NCI-H446 treated with DMSO at 0.1 percent for 48 hours (cell line): ENCODE measurements at places on chromosomes 5 and 9.

DNA sequence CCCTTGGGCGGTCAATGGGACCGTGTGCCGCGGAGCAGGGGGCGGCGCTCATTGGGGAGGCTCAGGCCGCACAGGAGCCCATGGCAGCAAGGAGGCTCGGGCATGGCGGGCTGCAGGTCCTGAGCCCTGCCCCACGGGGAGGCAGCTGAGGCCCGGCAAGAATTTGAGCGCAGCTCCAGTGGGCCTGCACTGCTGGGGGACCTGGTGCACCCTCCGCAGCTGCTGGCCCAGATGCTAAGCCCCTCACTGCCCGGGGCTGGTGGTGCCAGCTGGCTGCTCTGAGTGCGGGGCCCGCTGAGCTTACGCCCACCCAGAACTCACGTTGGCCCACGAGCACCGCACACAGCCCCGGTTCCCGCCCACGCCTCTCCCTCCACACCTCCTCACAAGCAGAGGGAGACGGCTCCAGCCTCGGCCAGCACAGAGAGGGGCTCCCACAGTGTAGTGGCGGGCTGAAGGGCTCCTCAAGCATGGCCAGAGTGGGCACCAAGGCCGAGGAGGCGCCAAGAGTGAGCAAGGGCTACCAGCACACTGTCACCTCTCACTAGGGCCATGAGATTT is 141.1 kb upstream of the OR13F1 start:
- DNase-seq: no peak

GRCh38 chr5:16043349-16043965 is 136.1 kb downstream of the MARCHF11 start:
- no peak for DNase-seq

DNA sequence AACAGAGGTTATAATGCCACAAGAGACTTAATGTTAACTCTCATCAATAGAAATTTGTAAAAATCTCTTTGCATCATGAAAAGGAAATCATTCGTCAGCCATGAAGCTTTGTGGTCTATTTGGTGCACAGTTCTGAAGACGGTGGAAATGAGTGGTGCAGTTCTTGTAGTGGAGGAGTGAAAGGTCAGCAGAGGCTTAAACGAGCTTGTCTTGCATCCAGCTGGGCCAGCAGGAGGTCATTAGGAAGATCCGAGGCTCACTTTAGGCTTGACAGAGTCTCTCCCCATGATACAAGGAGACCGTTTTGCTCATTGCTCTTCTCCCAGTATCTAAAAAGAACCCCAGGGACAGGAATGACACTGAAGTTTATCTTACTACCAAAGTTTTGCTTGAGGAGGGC is 440.8 kb downstream of the BNC2 start:
- no peak for DNase-seq

- peak; percentile 51 for DNase-seq
Observed at GRCh38 chr5:74357827-74358226, 282.7 kb downstream of the ENC1 start.

DNA sequence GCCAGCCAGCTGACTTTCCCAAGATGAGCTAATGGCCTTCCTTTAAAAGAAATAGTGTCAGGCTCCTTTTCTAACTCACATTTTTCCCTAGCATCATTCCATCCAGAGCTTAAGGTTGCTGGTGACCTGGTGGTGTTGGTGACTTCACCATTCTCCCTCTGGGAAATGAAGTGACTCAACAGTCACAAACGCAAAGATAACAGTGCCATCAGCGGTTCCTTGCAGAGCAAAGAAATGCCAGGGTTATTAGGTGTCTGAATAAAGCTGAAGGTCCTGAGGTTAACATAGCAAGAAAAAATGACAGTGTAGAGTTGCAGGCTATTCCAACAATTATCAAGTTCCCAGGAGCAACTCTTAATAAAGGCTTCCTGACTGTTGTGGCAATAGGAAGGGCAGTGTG is 111.8 kb upstream of the SLC44A1 start:
- DNase-seq: no peak

DNA sequence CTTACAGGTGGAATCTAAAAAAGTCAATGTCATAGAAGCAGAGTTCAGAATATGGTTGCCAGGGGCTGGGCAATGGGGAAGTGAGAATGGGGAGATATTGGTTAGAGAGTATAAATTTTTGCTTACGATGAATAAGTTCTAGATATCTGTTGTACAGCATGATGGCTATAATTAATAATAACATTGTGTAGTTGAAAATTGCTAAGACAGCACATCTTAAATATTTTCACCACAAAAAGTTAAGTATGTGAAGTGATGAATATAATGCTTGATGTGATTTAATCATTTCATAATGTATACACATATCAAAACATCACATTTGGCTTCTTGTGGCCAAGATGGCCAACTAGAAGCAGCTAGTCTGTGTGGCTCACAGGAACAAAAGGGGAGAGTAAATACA is 425.9 kb upstream of the ACO1 start:
- DNase-seq: no peak

- no peak for DNase-seq
Observed at GRCh38 chr9:4170231-4170630, 129.6 kb downstream of the GLIS3 start.

- no peak for DNase-seq
Observed at GRCh38 chr9:99073985-99074901, 30.7 kb upstream of the TGFBR1 start.

- DNase-seq: no peak
Observed at GRCh38 chr5:176373100-176373818, 8.0 kb downstream of the ARL10 start.

- no peak for DNase-seq
Observed at GRCh38 chr5:68178579-68178978, 37.0 kb upstream of the PIK3R1 start.

GRCh38 chr9:122346478-122347347 is 24.1 kb upstream of the PTGS1 start:
- DNase-seq: no peak

DNA sequence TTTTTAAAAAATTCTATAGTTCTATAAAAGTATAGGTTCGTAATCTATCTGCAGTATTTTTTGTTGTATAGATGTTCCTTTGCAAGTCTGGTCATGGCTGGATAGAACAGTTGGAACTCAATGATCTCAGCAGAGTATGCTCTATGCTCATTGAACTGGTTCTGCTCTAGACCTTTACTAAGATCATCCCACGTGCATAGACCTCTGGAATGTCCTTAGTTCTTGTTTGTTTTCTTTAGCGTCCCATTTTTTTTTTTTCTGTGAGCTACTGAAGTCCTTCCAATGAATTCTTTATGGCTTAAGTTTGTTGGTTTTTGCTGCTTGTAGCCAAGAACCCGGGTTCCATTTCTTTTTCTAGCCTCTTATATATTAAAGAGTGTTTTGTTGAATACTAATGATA is 3.5 kb downstream of the TMEM38B start:
- DNase-seq: no peak

DNA sequence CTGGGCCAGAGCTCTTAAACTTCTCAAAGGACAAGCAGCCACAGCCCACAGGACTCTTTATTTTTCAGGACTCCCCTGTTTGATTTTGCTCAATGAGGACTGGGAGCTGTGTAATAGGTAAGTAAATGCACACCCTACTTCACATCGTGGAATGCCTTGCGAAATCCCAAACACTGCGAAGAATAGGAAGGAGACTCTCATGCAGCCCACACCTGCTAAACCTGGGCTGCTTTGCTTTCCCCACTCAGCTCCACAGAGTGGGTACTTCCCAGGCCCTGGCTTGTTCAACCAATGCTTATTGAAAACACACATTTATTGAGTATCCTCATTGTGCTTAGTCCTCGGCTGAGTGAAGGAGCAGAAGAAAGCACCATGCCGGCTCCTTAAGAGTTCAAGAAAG is 103.3 kb upstream of the FSTL4 start:
- no peak for DNase-seq

- peak; percentile 86 for DNase-seq
Observed at GRCh38 chr5:93929131-93929530, 187.7 kb upstream of the POU5F2 start.

- no peak for DNase-seq
Observed at GRCh38 chr5:76980518-76981144, 27.8 kb downstream of the CRHBP start.

- DNase-seq: no peak
Observed at GRCh38 chr5:96293966-96294883, 138.8 kb downstream of the PCSK1 start.

- DNase-seq: no peak
Observed at GRCh38 chr5:50655810-50656205, 10.6 kb upstream of the PARP8 start.

- no peak for DNase-seq
Observed at GRCh38 chr5:89087551-89088318, 204.8 kb upstream of the MEF2C start.

GRCh38 chr9:14440062-14440461 is 126.1 kb upstream of the NFIB start:
- peak; percentile 96 for DNase-seq

GRCh38 chr5:78497573-78498533 is 137.4 kb downstream of the SCAMP1 start:
- peak; percentile 68 for DNase-seq
